ENCODE measurements at places on chromosomes 1 and 21. TPM values are rescaled to one million over a fixed set of nuclear protein-coding genes. Genes with fewer than 3 reads are reported as not detected.

GRCh38 chr1:152049291-152050083 is 12.7 kb upstream of the S100A11 start:
- no peak for DNase-seq

- no peak for DNase-seq
Observed at GRCh38 chr1:93690921-93691789, 9.5 kb upstream of the BCAR3 start.

The LCE1C gene
- total RNA-seq = not detected

DNA sequence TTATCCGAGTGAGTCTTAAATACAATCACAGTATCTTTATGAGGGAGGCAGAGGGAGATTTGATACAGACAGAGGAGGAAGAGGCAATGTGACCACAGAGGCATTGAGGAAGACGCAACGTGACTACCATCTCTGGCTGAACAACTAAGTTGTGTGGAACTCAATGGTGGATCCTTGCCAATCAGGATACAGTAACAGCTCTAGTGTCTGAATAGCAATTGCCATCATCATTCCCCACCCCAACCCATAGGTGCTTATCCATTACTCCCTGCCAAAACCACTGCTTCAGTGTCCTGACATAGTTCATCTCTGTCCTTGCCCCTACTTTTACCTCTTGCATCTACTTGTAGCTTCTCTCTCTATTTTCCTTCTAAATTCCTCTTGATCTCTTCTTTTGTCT is 20.5 kb upstream of the RHBDL2 start:
- no peak for DNase-seq

The GJA4 gene
- 65.1 TPM for total RNA-seq

Measured in omental fat pad (tissue), 4 donors.